Stomach (tissue), 19 donors: ENCODE measurements at places on chromosomes 7 and 10. TPM values are rescaled to one million over a fixed set of nuclear protein-coding genes. Genes with fewer than 3 reads are reported as not detected.

Gene AOC1
- polyA plus RNA-seq = 1.3 TPM

Gene BMPER
- polyA plus RNA-seq = 2.2 TPM

GRCh38 chr7:50534690-50535290 lies 30.4 kb downstream of the DDC start:
- H3K27ac ChIP-seq = no peak overlapping the region
- no peaks in the 10 kb centered on the region for H3K27me3 ChIP-seq
- H3K4me3 ChIP-seq = no peak overlapping the region

GRCh38 chr7:34043461-34044305 lies 138.3 kb downstream of the BMPER start:
- no peak overlapping the region for H3K4me3 ChIP-seq
- no peaks in the 10 kb centered on the region for H3K27me3 ChIP-seq
- H3K27ac ChIP-seq = no peak overlapping the region
- no peak for DNase-seq
- no peaks in the 10 kb centered on the region for H3K36me3 ChIP-seq

GRCh38 chr7:47211519-47211973 lies 370.4 kb downstream of the TNS3 start:
- no peaks in the 10 kb centered on the region for H3K27me3 ChIP-seq
- no peak overlapping the region for H3K4me3 ChIP-seq
- H3K4me1 ChIP-seq = no peaks in the 10 kb centered on the region
- peak; percentile 45 for DNase-seq

- DNase-seq = no peak
- peaks cover 17% of the 10 kb centered on the region for H3K27me3 ChIP-seq
- H3K36me3 ChIP-seq = no peaks in the 10 kb centered on the region
- no peak overlapping the region for H3K27ac ChIP-seq
Measured at GRCh38 chr10:7734821-7735220, 31.7 kb downstream of the ITIH2 start.

DNA sequence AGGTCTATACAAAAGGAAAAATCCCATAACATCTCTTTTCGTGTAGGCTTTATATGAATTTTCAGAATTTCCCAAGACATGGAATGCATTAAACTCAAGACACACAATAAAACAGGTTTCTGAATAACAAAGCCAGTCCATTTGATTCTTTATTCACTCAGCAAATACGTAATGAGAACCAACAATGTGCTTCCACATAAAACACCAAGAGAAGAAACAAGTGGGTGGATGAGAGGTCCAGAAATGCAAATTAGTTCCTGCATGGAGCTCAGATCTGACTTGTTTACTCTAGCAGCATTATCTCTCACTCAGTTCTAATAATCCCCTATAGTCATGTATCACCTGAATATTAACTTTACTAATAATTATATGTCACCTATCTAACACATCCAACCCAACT lies 249.5 kb downstream of the LRRTM3 start:
- DNase-seq = no peak
- no peaks in the 10 kb centered on the region for H3K36me3 ChIP-seq
- no peak overlapping the region for H3K4me3 ChIP-seq
- no peaks in the 10 kb centered on the region for H3K27me3 ChIP-seq
- no peak overlapping the region for H3K27ac ChIP-seq

- peaks cover 50% of the 10 kb centered on the region for H3K4me1 ChIP-seq
- peak; percentile 94 for DNase-seq
- H3K36me3 ChIP-seq = no peaks in the 10 kb centered on the region
- H3K4me3 ChIP-seq = peak overlapping the region; percentile 70
- H3K27me3 ChIP-seq = no peaks in the 10 kb centered on the region
Measured at GRCh38 chr10:14604181-14605142, 170.2 kb downstream of the FAM107B start.
